ENCODE measurements at places on chromosomes 1 and 21. TPM values are rescaled to one million over a fixed set of nuclear protein-coding genes. Genes with fewer than 3 reads are reported as not detected.

MMP23B gene
- 1.1 TPM for total RNA-seq

CENPF gene
- total RNA-seq, result 92.4 TPM

ACTL8 gene
- not detected for total RNA-seq

ANKRD65 gene
- not detected for total RNA-seq

LCE1A gene
- not detected for total RNA-seq

TP53BP2 gene
- 58.7 TPM for total RNA-seq

ADCY10 gene
- total RNA-seq, result 0.05 TPM

FCGR2B gene
- total RNA-seq, result not detected

CR2 gene
- 0.10 TPM for total RNA-seq

CFHR4 gene
- total RNA-seq, result not detected

- H3K27me3 ChIP-seq, result no peaks in the 10 kb centered on the region
- H3K36me3 ChIP-seq, result peaks cover 28% of the 10 kb centered on the region
- no peak overlapping the region for H3K27ac ChIP-seq
- DNase-seq, result no peak
These were observed 6.1 kb downstream of the CCDC18 start for GRCh38 chr1:93186667-93187066.

GRCh38 chr1:231750296-231750695 is 123.7 kb downstream of the DISC1 start:
- H3K27me3 ChIP-seq, result no peaks in the 10 kb centered on the region
- no peak overlapping the region for H3K27ac ChIP-seq
- peaks cover 39% of the 10 kb centered on the region for H3K36me3 ChIP-seq
- no peaks in the 10 kb centered on the region for H3K4me1 ChIP-seq
- DNase-seq, result no peak

DNA sequence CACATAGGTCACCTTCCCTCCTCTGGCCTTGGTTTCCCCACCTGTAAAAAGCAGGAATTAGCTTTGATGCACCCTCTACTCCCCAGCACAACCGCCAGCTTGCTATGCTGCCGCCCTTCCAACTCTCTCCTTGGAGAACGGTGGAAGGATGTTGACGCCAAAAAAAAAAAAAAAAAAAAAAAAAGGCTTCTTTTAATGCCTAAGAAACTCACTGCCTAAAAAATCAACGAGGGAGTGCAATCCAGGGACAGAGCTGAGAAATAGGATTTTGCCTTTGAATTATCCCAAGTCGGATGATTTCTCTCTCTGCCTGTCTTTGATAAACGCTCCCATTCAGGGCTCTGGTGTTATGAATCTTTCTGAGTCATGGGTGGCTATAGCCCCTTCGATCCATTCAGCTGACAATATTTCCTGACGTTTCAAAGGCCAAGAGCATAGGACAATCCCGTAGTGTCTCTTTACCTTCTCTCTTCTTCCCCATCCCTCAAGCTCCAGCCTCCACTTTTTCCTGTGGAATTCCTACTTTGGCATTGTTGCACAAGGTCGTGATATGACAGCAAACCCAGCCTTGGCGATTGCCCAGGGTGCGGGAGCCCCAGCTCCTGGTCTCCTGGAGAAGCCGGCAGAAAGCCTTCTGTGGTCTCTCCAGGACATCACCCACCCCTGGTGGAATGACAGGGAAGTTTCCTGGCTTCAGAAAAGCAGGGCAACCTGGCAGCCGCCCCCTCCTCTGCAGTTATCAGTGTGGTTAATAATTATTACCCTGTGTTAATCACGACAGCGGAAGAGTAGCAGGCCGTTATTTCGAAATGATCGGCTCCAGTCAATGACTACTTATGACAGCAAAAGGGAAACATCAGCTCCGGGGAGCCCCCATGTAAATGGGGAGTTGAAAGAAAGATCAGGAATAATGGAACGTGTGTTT is 8.0 kb upstream of the PLXNA2 start:
- no peak for DNase-seq
- H3K4me3 ChIP-seq, result no peak overlapping the region
- H3K4me1 ChIP-seq, result no peaks in the 10 kb centered on the region
- no peak overlapping the region for H3K27ac ChIP-seq
- peaks cover 26% of the 10 kb centered on the region for H3K27me3 ChIP-seq
- no peaks in the 10 kb centered on the region for H3K36me3 ChIP-seq

- peaks cover 5% of the 10 kb centered on the region for H3K27me3 ChIP-seq
- no peak for DNase-seq
- no peaks in the 10 kb centered on the region for H3K36me3 ChIP-seq
- no peaks in the 10 kb centered on the region for H3K4me1 ChIP-seq
- H3K27ac ChIP-seq, result no peak overlapping the region
- H3K4me3 ChIP-seq, result no peak overlapping the region
These were observed 75.6 kb upstream of the KAZN start for GRCh38 chr1:14522926-14523241.

DNA sequence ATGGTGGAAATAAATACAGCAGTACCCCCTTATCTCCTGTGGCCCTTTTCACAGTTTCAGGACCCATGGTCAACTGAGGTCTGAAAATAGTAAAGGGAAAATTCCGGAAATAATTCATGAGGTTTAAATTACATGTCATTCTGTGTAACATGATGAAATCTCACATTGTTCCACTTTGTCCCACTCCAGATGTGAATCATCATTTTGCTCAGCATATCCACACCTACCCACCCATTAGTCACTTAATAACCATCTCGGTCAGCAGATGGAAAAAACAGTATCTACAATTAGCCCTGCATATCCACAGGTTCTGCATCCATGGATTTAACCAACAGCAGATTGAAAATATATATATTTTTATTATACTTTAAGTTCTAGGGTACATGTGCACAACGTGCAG is 86.9 kb upstream of the GORAB start:
- no peaks in the 10 kb centered on the region for H3K36me3 ChIP-seq
- peaks cover 4% of the 10 kb centered on the region for H3K27me3 ChIP-seq
- no peak for DNase-seq
- H3K4me3 ChIP-seq, result no peak overlapping the region

DNA sequence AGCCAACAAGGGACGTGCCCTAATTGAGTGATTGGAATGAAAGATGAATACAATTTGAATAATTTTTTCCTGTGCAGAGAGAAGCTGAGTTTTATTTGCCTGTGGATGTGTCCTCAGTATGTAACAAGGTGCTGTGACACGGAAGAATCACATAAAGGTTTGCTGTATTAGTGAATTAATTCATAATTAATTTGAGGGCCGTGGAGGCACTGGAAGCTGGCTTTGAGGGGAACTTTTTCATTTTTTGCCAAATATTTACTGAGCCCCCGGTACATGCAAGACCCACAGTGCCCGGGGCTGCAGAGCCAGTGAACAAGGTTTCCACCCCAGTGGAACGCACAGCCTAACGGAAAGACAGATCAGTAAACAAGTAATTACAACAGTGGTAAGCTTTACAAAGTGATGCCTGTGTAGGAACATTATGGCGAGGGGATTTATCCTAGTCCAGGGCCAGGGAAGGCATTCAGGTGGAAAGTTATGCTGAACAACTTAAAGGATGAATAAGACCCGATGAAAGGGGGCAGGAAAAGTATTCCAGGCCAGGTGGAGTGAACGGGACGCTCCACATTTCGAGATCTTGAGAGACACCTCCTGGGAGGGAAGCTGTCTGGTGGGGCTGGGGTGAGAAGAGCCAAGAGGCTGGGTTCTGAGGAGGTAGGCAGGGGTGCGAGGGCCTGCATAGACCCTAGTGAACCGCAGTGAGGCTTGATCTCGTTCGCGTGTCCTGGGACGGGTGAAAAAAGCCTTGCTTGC is 773 bp upstream of the RCC2 start:
- H3K36me3 ChIP-seq, result peaks cover 25% of the 10 kb centered on the region
- H3K27me3 ChIP-seq, result no peaks in the 10 kb centered on the region
- H3K4me1 ChIP-seq, result peaks cover 35% of the 10 kb centered on the region

- H3K4me3 ChIP-seq, result peak overlapping the region; percentile 49
- H3K27me3 ChIP-seq, result no peaks in the 10 kb centered on the region
- peaks cover 27% of the 10 kb centered on the region for H3K36me3 ChIP-seq
- H3K4me1 ChIP-seq, result peaks cover 2% of the 10 kb centered on the region
These were observed 9.7 kb downstream of the OR2B11 start for GRCh38 chr1:247448107-247448791.

- H3K27me3 ChIP-seq, result no peaks in the 10 kb centered on the region
- no peak for DNase-seq
- H3K27ac ChIP-seq, result peak overlapping the region; percentile 94
- no peaks in the 10 kb centered on the region for H3K36me3 ChIP-seq
- H3K4me1 ChIP-seq, result peaks cover 38% of the 10 kb centered on the region
- H3K4me3 ChIP-seq, result no peak overlapping the region
These were observed 22.2 kb downstream of the FMOD start for GRCh38 chr1:203328714-203329122.

- H3K27me3 ChIP-seq, result peaks cover 2% of the 10 kb centered on the region
- no peak overlapping the region for H3K4me3 ChIP-seq
- DNase-seq, result no peak
- H3K27ac ChIP-seq, result no peak overlapping the region
- no peaks in the 10 kb centered on the region for H3K4me1 ChIP-seq
These were observed 64.9 kb downstream of the FHAD1 start for GRCh38 chr1:15311880-15312279.

DNA sequence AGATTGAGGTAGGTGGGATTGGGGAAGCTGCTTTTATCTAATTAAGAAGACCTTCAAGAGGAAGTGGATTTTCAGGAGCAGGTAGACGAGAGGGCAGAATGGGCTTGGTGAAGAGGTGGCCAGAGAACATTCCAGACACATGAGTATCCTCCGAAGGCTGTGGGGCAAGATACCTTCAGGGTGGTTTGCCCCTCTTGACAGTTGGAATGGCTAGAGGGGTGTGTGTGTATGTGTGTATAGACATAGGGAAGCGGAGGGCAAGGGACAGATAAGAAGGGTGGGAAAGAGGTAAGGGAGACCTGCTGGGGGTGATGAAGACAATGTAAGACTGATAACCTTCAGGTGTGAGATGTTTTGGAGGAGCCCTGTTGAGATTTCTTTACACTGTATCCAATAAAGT is 46.8 kb upstream of the TSPAN2 start:
- H3K27me3 ChIP-seq, result peaks cover 14% of the 10 kb centered on the region
- no peak overlapping the region for H3K27ac ChIP-seq
- no peak overlapping the region for H3K4me3 ChIP-seq
- H3K4me1 ChIP-seq, result peaks cover 4% of the 10 kb centered on the region

- no peak overlapping the region for H3K4me3 ChIP-seq
- H3K27me3 ChIP-seq, result no peaks in the 10 kb centered on the region
- no peaks in the 10 kb centered on the region for H3K4me1 ChIP-seq
- no peak for DNase-seq
- no peak overlapping the region for H3K27ac ChIP-seq
- H3K36me3 ChIP-seq, result no peaks in the 10 kb centered on the region
These were observed 141.0 kb downstream of the PBX1 start for GRCh38 chr1:164699815-164700491.

- H3K27ac ChIP-seq, result no peak overlapping the region
- H3K4me1 ChIP-seq, result peaks cover 12% of the 10 kb centered on the region
- no peaks in the 10 kb centered on the region for H3K27me3 ChIP-seq
These were observed 12.9 kb downstream of the DNAJC11 start for GRCh38 chr1:6688757-6689156.

GRCh38 chr21:46324390-46325072 is 575 bp downstream of the PCNT start:
- DNase-seq, result peak; percentile 89
- peaks cover 30% of the 10 kb centered on the region for H3K4me1 ChIP-seq
- H3K27me3 ChIP-seq, result no peaks in the 10 kb centered on the region
- peak overlapping the region; percentile 90 for H3K4me3 ChIP-seq
- H3K36me3 ChIP-seq, result peaks cover 44% of the 10 kb centered on the region

DNA sequence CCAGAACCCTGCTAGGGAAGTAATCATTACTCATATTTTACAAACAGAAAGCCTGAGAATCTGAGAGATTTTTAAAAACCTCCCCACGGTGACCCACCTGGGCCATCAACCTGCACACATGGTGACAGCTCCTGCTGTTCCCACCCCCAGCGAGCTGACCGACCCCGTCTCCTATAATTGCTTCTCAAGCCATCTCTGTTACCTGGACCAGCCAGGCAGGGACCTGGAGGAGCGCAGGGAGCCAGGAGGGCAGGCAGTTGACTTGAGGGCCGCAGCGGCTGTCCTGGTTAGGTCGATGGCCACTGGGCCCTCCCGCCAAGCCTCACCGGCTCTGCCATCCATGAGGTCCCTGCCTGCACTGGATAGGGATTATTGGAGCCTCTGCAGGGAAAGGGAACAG is 7.7 kb downstream of the TFF2 start:
- no peak overlapping the region for H3K4me3 ChIP-seq
- H3K27me3 ChIP-seq, result no peaks in the 10 kb centered on the region
- no peak overlapping the region for H3K27ac ChIP-seq

- peaks cover 5% of the 10 kb centered on the region for H3K27me3 ChIP-seq
- DNase-seq, result no peak
- peaks cover 4% of the 10 kb centered on the region for H3K36me3 ChIP-seq
- H3K27ac ChIP-seq, result peak overlapping the region; percentile 4
- H3K4me3 ChIP-seq, result no peak overlapping the region
- peaks cover 13% of the 10 kb centered on the region for H3K4me1 ChIP-seq
These were observed 3.6 kb upstream of the AHCYL1 start for GRCh38 chr1:109981004-109981335.

- H3K27ac ChIP-seq, result no peak overlapping the region
- no peak overlapping the region for H3K4me3 ChIP-seq
- H3K4me1 ChIP-seq, result peaks cover 3% of the 10 kb centered on the region
- no peaks in the 10 kb centered on the region for H3K36me3 ChIP-seq
These were observed 4.7 kb upstream of the TINAGL1 start for GRCh38 chr1:31571340-31572295.

GRCh38 chr1:47692196-47692595 is 254.4 kb downstream of the FOXD2 start:
- H3K27ac ChIP-seq, result no peak overlapping the region
- H3K36me3 ChIP-seq, result no peaks in the 10 kb centered on the region
- no peak overlapping the region for H3K4me3 ChIP-seq
- DNase-seq, result no peak

- H3K27ac ChIP-seq, result no peak overlapping the region
- DNase-seq, result no peak
- no peaks in the 10 kb centered on the region for H3K36me3 ChIP-seq
- H3K27me3 ChIP-seq, result no peaks in the 10 kb centered on the region
These were observed 76.4 kb downstream of the ADGRL2 start for GRCh38 chr1:81876901-81877733.

- peaks cover 31% of the 10 kb centered on the region for H3K36me3 ChIP-seq
- no peaks in the 10 kb centered on the region for H3K27me3 ChIP-seq
- H3K4me3 ChIP-seq, result no peak overlapping the region
- DNase-seq, result no peak
- no peak overlapping the region for H3K27ac ChIP-seq
These were observed 15.0 kb downstream of the ZNF496 start for GRCh38 chr1:247316590-247317197.

DNA sequence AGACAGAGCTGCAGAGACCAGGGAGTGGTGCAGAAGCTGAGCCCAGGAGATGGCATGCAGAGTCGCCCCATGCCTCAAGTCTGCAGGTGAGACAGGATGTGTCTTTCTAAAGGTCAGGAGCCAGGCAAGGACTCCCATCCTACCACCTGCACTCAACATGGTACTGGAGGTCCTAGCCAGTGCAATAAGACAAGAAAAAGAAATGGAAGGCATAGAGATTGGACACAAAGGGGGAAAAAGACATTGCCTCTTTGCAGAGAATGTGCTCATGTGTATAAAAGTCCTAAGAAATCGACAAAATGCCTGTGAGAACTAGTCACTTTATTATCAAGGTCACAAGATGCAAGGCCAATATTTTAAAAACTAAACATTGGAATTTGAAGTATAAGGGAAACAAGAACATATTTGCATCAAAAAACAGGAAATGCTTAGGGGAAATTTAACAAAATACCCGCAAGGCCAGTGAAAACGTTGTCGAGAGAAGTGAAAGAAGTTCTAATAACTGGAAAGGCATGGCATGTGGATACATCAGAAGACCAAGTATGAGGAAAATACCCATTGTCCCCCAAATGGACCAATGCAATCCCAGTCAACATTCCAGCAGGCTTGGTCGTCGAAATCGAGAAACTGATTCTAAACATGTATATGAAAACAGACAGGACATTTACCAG is 13.2 kb upstream of the PRXL2B start:
- DNase-seq, result no peak
- peaks cover 16% of the 10 kb centered on the region for H3K4me1 ChIP-seq
- H3K27me3 ChIP-seq, result no peaks in the 10 kb centered on the region
- H3K27ac ChIP-seq, result no peak overlapping the region

Measured in activated CD4-positive, alpha-beta memory T cell treated with anti-CD3 and anti-CD28 coated beads for 36 hours (primary cell).